Calu3 (cell line): ENCODE measurements at places on chromosomes 7 and 10. TPM values are rescaled to one million over a fixed set of nuclear protein-coding genes. Genes with fewer than 3 reads are reported as not detected.

Gene SAP25
- 3.1 and 3.2 TPM in 2 replicates for total RNA-seq

Gene DDC
- total RNA-seq: 3.7 and 5.2 TPM in 2 replicates

DNA sequence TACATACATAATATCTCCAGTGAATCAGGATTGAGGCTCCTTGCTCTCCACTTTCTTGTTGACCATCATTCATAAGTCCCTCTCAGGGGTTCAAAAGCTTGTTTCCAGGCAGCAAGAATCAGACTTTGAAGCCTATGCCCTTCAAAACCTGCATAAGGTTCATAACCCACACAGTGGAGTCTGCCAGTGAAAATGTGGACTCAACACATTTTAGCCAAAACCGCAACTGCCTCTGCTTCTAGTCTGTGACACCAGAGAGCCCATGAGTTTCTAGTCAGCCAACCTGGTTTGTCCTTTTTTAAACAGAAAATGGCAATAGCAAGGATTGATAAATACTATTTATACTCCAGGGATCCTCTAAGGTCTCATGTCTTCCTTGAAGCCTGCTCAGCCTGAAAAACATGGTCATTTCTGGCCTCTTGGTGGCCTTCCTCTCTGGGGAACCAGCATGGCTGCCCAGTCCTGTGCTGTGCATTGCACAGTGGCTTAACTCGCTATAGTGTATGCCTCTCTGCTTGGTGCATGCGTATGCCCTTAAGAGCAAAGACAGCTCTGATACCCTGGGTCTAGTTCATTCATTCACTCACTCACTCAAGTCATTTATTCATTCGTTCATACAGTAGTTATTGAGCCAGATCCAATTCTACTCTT lies 67.5 kb downstream of the WIPF3 start:
- DNase-seq: no peak

Gene IDI2
- not detected in 2 replicates for total RNA-seq

DNA sequence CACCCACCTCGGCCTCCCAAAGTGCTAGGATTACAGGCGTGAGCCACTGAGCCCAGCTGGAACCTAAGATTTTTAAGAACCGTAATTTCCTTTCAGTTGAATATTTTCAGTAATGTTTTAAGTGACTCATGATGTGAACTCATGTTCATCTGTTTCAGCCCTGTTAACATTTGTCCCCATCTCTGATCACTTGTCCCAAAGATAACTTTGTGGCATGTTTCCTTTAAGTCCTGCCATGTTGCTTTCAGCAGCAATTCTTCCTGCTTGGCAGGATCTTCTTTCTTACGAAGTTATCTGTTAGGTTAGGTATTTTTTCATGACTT lies 19.3 kb downstream of the ZRANB1 start:
- DNase-seq: no peak

GRCh38 chr10:94235461-94235860 lies 127.3 kb downstream of the NOC3L start:
- DNase-seq: no peak

Gene CAMK2B
- total RNA-seq: 0.12 TPM in 1 of 2 replicates, not detected in the other

Gene NXPH1
- not detected in 2 replicates for total RNA-seq

- no peak for DNase-seq
These were observed 181.1 kb downstream of the PRKG1 start for GRCh38 chr10:51255381-51255780.

- DNase-seq: peak; percentile 85
These were observed at the start of gene TMEM248 for GRCh38 chr7:66920769-66921395. TMEM248 (plus strand) TSS chr7:66921225; CDS start chr7:66941866, 20,641 bp downstream.

GRCh38 chr7:116317907-116318306 lies 107.6 kb downstream of the TES start:
- no peak for DNase-seq

GRCh38 chr7:36629351-36629750 lies 94.9 kb downstream of the AOAH start:
- no peak for DNase-seq

DNA sequence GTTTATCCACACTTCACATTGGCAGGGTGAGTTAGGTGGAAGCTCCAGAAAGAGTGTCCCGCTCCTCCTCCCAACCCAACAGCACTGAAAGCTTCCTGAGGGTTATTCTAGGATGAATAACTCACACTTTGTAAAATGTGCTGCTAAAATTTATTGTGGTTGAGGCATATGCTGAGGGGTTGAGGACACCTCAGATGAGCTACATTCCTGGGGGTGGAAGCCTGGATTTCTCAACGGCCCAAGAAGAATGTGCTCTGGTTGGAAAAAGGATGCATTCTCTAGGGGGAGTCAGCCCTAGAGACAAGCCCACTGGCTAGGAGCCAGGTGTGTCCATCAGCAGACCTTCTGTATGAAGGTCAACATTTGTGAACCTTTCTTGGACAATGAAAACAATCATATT lies 91.5 kb upstream of the PDE1C start:
- DNase-seq: no peak

DNA sequence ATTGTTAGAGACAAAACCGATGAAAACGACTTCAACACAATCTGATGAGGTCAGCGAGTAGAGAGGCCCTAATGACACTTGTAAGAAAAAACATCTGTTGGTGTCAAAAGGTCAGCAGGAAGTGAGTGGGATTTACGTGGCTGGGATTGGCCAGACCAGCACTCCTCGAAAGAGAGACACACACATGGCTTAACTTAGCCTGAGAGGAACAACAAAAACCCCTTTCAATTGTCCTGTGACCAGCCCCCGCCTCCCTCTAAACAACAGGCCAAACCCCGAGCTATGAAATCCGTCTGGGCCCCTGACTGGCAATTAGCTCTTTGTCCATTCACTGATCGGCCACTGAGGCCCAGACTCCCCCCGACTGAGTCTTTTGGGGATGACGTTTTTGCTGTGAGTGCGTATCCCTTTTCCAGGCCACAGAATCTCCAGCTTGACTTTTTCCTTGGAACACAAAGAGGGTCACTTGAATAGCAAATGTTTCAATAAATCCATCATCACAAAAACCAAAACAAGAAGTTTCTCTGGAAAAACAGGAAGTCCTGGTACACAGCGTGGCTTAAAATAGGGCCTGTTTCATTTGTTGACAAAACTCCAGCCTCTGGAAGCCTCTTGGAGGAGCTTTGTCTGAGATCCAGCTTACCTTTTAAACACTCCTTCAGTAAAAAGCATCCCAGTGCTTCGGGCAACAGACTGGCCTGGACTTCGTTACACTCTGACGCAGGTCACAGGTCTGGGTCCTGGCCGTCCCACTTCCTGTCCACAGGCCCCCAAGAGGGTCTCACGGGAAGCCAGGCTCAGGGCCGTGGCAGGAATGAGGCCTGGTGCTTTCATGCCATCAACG lies 103.0 kb downstream of the CTBP2 start:
- no peak for DNase-seq

Gene VSTM4
- not detected in 2 replicates for total RNA-seq

GRCh38 chr7:105988276-105988675 lies 25.2 kb downstream of the CDHR3 start:
- no peak for DNase-seq

DNA sequence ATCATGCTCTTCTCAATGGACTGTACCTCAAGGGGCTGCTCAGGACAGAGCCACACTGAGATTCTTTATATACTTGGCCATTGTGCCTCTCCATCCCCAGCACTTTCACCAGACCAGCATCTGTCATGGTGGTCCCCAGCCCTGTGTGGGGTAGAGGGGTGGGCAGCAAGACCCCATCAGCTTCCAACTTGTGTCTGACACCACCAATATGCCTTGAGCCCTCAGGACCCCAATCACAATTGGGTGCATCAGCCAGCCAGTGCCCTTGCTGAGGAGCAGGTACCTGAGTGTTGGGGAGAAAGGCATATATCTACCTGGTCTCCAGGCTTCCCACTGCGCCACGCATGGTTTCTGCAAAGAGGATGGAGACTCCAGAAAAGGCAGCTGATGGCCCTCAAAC lies 56.3 kb downstream of the GRID1 start:
- DNase-seq: no peak

Gene ELAPOR2
- total RNA-seq: 0.68 and 0.83 TPM in 2 replicates

DNA sequence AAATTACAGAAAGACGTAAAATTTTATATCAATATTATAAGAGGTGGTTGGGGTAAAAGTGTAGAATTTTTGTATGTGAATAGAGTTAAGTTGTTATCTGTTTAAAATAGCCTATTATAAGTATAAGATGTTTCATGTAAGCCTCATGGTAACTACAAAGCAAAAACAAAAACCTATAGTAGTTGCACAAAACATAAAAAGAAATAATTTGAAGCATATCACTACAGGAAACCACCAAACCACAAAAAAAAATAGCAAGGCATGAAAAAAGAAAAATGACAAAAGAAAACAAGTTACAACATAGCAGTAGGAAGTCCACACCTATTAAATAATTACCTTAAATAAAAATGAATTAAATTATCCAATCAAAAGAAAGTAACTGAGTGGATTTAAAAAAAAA lies 12.4 kb upstream of the GSTK1 start:
- no peak for DNase-seq

Gene SMO
- total RNA-seq: 2.1 and 3.6 TPM in 2 replicates

DNA sequence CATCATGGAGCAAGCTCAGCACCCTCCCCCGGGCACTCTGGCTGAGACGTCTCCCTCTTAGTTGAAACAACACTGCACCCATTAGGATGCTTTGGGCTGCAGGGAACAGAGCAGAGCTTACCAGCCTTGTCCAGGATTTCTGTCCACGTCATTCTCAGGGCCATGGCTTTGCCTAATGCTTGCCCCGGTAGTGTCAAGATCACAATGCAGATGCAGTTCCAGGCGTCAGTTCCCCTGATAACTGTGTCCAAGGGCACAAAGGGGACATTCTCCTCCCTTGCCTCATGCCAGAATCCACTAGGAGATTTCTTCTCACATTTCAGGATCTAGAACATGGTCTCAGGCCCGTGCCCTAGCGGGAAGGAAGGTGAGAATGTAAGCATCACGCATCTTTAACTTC lies 17.2 kb upstream of the GRB10 start:
- DNase-seq: no peak

DNA sequence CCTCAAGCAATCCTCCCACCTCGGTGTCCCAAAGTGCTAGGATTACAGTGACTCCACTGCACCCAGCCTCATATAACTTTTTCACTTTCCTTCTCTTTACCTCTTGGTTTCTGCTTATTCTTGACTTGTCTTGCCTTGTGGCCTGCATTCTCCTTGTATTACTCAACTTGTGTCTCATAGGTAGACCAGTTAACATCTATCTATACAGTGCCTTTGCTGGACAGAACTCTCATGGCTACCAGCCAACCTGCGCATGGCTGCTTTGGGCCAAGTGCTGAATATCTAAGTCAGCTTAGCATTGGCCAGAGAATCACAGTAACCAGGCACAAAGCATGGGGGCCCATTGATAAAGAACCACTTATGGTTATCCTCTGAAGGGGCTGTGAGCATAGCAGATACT lies 42.6 kb upstream of the ZNRF2 start:
- DNase-seq: no peak

- no peak for DNase-seq
These were observed 101.2 kb upstream of the PARD3 start for GRCh38 chr10:34916314-34916713.

Gene GATA3
- 5.0 and 8.2 TPM in 2 replicates for total RNA-seq
